ENCODE measurements at places on chromosomes 12 and 14.

DNA sequence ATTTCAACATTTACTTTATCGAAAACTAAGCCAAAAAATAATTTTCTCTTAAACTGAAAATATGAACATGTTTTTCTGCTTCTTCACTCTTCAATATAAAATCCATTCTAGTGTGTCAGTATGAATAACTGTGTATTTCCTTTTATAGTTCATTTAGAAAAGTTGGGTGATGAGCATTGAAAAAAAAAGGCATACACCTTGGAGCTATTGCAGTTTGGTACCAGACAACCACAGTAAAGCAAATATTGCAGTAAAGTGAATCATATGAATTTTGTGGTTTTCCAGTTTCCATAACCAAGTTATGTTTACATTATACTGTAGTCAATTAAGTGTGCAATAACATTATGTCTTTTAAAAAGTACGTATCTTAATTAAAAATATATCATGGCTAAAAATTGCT lies 195.0 kb upstream of the FOXG1 start:
- no peak for DNase-seq

- DNase-seq: no peak
Observed at GRCh38 chr12:122067966-122068365, 10.6 kb upstream of the MLXIP start.

DNA sequence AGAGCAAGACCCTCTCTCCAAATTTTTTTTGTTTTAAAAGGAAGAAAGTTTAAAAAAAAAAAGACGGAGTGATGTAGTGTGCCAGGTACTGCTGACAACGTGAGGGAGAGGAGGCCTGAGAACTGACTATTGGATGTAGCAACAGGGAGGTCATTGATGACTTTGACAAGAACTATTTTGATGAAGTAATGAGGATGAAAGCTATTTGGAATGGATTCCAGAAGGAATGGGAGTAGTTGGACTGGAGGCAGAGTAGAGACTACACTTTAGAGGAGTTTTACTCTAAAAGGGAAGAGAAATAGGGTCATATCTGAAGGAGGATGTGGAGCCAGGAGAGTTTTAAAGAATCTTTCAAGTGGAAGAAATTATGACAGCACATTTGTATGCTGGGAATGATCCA lies 27.8 kb upstream of the SLC38A2 start:
- DNase-seq: no peak

DNA sequence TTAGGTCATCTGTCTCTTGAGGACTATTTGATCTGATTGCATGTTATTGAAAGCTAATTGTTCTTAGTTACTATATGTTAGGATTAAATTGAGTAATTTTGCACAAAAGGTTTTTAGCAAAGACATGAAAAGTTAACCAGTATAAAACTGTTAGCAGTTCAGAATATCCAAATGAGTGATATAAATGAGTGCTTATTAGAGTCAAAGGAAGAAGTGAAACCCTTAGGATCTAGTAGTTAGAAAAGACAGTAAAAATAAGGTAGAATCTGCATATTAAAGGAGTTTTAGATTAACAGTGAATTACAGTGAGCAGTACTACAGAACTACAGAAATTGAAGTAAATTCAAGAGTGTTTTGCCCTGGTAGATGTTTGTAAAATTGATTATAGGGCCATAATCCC lies 12.4 kb downstream of the RAP1B start:
- no peak for DNase-seq

Measured in suppressor macrophage treated with lipopolysaccharide for 1 hour (primary cell).